ENCODE measurements at places on chromosomes 6 and 20.
A peak's percentile ranks its signal among the peaks of the same experiment; 100 is the strongest.

GRCh38 chr20:57691699-57692098 lies 18.1 kb downstream of the PMEPA1 start:
- DNase-seq, result no peak

DNA sequence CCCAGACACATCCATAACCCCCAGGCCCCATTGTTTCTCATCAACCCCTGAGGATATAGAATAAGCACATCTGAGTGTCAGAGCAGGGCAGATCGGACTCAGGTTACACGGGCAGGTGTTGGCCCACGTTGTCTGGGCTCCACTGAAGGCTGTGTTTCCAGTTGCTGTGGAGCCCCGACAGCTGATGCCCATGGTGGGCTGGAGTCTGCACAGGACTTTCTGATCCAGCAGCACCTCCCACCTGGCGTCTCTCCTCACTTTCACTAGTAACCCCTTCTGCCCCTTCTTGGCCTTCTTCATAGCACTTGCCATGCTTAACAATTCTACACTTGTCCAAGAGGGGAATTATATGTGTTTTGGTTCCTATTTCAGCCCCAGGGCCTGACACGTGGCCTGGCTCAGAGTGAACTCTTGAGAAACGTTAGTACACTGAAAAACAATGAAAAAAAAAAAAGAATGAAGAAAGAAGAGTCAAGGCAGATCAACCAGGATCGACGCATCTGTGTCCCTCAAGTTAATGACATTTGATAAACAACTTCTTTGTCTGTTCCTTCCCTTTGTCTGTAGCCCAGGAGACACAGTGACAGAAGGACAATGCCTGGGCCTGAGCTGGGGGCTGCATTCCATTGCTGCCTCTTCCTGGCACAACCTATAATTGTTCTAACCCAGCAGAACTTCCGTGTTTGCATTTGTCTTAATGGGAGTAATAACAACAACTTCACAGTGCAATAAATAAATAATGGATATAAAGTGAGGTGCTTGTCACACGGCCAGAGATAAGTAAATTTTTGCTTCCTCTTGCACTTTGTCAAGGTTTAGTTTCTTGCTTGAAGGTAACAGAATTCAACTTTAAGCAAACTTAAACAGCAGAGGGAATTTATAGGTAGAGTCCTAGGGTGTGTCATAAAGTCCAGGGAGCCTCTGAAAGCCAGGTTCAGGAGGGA lies 224.2 kb upstream of the SSTR4 start:
- DNase-seq, result no peak

DNA sequence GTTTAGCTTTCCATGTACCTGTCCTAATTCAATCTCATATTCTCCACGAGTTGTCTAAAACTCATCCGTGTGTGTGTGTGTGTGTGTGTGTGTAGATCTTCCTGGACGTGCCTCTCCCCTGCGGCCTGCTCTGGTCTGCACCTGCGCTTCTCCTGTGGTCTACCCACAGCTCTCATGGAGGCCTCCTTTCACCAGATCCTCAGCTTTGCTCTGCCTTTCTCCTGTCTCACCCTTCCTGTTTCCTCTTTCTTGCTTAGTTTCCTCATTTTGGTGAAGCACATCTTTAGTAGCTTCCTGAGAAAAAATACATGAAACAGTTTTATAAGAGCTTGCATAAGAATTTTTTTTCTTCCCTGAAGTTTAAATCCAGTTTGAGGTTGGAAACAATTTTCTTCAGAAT lies 18.1 kb downstream of the SLX4IP start:
- DNase-seq, result no peak

- DNase-seq, result no peak
Measured at GRCh38 chr6:14924126-14925024, 321.5 kb upstream of the JARID2 start.

DNA sequence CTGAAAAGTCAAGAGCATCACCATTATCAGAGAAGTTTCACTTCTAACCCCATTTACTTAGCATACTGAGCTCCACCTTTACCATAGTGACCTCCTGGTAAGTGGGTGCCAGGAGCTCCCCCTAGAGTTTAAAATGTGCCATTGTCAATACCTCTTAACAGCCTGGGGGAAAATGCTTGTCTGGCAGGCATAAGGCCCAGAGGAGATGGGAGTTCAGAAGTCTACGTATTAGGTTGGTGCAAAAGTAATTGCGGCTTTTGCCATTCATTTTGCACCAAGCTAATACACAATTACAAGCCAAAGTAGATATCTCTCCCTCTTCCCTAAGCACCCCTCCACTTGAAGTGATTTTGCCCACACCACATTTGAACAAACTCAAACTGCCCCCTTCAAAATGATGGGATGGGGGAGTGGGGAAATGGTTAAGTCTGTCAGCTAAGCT lies 919.0 kb downstream of the KIF16B start:
- no peak for DNase-seq

- no peak for DNase-seq
Measured at GRCh38 chr20:19723813-19724430, 34.1 kb upstream of the RIN2 start.

- DNase-seq, result no peak
Measured at GRCh38 chr6:147567141-147567805, 58.8 kb downstream of the SAMD5 start.

DNA sequence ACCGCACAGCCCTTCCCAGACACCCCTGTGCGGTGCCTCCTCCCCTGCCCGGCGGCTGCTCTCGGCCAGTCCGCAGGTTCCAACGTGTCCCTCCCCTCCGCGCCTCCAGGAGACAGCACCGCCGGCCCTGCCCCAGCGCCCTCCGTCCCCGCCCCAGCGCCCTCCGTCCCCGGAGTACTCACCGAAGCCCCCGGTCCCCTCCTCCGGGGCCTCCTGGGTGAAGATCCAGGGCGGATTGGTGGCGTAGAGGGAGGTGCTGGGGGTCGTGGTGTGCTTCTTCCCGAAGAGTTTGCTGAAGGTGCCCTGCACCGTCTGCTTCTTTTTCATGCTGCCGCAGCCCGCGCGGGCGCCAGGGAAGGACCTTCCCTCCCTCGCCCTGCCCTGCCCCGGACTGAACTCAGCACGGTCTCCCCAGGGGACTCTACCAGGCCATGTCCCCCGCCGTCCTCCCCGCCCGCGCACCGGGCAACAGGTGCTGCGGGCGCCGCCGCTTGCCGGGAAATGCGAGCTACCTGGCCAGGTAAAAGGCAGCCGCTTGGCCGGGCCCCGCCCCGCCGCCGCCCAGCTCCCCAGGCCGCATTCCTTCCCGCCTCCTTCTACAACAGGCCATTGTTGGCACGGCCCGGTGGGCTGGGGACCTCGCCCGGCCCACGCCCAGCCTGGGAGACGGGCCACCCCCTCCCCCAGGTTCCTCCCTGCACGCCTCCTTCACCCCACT lies at the start of gene C6orf132:
Gene C6orf132 (minus strand): TSS at position 503 of the 718 bp plus-strand sequence. CDS start 176 bp downstream, at position 327.
- no peak for DNase-seq

- DNase-seq, result peak; percentile 82
Measured at GRCh38 chr20:3811467-3812258, 8.7 kb upstream of the AP5S1 start.

DNA sequence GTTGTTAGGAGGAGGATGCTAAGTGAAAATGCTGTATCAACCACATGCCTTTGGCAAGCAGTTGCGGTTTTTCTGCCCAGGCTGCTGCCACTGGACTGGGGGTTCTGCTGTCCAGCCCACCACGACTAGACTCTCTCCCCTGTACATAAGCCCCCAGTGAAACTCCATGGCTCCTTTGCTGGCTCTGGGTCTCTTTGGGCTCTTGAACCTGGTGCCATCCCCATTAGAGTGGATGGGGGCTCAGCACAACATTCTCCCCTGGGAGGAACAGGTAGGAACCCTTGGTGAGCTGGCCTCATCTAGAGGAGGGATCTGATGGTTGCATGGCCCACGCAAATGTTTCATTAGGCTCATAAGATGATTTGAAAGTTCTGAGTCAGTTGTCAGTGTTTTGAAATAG lies 204.8 kb upstream of the KCNG1 start:
- no peak for DNase-seq

DNA sequence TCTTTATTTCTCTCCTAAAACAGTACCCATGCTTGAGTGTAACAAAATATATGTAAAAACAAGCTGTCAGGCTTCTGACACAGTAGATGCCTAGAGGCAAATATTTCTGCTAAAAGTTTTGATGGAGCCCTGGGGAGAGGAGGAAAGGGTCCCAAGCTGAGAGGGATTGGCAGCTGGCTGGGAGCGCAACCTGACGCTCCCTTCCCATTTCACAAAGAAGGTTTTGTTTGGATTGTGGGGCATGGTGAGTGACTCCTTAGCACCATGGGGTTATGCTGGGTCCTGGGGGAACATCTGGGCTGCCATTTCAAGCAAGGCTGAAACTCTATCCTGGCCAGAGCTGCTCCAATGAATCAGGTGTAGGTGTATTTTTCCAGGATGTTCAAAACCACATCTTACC lies 720.5 kb downstream of the MAFB start:
- DNase-seq, result no peak

DNA sequence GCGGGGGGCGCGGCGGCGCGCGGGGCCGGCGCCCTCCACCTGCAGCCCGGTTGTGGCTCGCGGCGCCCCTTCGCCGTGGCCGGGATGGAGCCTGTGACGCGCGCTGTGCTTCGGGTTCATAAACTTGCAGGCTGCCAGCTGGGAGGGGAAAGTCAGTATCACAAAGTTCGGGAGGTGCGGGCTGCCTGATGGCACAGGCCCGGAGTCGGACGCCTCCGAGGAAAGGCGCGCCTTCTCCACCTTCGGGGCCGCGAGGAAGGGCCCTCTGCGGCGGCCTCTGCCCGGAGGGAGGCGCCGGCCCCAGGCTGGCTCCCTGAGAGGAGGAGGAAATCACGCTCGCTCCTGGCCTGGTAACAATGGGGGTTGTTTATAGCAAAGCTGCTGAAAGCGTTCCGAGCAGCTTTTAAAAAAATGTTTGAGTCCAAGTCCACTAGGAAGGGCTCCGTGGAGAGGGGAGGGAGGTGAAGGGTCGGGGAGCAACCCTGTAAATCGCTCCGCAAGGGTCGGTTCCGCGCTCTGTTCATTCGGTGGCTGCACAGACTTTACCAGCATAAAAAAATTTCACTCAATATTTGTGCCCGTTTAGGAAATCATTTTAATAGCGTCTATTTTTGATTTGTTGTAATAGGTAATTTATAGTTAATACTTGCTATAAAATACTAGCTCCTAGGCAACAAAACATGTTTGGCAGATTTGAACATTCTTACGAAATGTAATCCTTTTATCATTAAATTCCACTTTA lies 1.0 kb downstream of the AFDN start:
- no peak for DNase-seq

- no peak for DNase-seq
Measured at GRCh38 chr6:108650781-108651180, 90.1 kb downstream of the FOXO3 start.

DNA sequence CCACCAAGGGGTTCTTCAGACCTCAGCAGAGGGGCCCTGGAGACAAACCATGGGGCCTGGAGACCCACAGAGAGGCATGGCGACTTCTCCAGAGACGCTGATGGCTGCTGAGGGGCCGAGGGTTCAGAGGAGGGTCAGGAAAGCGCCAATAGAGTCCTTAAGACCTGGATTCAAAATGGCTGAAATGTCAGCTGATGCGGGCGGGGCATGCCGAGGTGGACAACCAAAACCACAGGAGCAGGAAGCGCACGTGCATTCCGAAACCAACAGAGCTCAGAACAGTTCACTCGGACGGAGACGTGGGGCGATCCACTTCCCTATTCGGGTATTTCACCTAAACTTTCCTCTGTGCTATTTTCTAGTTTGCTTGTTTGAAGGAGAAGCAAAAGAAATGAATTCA lies 99.9 kb upstream of the RIN2 start:
- no peak for DNase-seq

DNA sequence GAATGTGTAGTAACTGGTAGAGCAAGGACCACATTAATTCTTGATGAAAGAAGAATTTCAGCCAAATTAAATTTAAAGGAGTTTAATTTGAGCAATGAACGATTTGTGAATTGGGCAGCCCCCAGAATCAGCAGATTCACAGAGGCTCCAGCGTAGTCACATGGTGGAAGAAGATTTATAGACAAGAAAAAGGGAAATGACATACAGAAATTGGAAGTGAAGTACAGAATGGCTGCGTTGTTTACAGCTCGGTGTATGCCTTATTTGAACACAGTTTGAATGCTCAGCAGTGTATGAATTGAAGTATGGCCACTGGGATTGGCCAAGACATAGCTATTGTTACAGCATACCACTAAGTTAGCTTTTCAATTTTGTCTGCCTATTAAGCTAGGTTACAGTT lies 173.6 kb upstream of the ARG1 start:
- DNase-seq, result no peak

DNA sequence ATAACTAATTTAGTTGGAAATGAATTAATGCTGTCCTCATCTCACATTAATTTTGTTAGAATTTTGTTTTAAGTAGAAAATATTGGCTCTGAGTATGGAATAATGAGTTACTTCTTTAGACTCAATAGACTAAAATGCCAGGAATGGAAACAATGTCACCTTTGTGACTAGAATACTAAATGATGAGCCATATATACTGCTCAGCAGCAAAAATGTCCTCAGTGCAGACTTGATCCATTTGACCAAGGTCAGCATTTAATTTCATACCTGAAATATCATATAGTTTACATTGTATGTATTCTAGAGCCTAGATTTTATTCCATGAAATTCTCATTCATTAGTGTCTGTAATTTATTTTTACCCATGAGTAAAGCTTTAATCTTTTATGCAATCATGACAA lies 217.7 kb downstream of the ADGRB3 start:
- no peak for DNase-seq

DNA sequence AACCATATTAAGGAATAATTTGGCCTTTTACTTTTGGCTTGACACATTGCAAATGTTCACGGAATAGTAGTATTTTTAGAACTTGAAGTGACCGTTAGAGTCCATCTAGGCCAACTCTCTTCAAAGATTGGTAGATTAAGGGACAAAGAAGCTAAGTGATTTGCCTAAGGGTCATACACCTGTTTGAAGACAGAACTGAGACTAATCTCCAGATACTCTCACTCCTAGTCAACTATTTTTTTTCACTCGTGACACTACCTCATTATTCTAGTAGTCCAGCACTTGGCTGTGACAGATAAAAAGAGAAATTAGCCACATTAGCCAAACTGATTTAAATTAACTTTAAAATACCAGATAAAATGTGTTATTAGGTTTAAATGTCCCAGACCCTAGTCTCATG lies 10.6 kb downstream of the ACSS2 start:
- no peak for DNase-seq

- no peak for DNase-seq
Measured at GRCh38 chr20:47818466-47818865, 33.2 kb upstream of the SULF2 start.

GRCh38 chr6:52176550-52176949 lies 9.6 kb upstream of the IL17A start:
- no peak for DNase-seq

DNA sequence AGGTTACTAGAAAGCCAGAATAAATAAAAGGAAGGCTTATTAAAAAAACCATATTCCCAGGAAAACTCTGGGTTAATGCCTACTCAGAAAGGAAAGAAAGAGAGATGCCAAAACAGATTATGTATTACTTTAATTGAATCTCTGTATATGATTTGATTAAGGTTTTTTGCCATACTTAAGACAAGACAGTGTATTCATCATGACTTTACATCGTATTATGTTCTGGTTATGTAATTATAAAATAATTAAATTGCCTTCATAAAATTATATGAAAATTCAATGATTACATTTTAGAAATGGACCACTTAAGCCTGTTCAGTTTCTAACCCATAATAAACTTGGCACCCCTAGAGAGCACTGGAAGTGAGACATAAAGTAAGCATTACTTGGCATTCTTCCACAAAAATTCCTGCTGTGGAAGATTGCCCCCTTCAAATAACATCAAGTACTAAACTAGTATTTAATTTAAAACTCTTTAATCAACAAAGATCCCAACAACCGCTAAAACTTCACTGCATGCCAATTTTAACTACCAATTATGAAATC lies 20.8 kb upstream of the IBTK start:
- DNase-seq, result no peak

All from NCI-H2081 treated with DMSO at 0.1 percent for 48 hours (cell line).